Stimulated activated CD8-positive, alpha-beta memory T cell treated with anti-CD3 and anti-CD28 coated beads, Interleukin-4, amount 100 ng/mL, for 1 hour (primary cell): ENCODE measurements at places on chromosomes 2 and 18.
A peak's percentile ranks its signal among the peaks of the same experiment; 100 is the strongest.

- no peak for DNase-seq
Measured at GRCh38 chr2:71861186-71862160, 286.2 kb downstream of the CYP26B1 start.

DNA sequence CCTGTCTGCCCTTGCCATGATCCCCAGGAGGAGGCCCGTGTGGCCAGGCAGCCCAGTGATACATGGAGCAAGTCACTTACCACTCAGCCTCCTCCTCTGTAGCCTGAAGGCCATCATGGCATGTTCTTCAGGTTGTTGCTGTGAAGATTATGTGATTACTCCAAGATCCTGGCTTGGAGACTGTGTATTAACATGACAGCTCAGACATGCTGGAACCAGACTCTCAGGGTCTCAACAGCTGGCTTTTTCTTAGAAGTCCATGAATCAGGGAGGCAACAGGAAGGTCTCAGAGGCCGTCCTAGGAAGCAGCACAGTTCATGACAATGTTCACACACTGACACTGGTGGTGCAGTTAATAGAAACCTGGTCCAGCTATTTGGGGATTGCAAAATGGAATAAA is 158.6 kb upstream of the TWIST2 start:
- no peak for DNase-seq

DNA sequence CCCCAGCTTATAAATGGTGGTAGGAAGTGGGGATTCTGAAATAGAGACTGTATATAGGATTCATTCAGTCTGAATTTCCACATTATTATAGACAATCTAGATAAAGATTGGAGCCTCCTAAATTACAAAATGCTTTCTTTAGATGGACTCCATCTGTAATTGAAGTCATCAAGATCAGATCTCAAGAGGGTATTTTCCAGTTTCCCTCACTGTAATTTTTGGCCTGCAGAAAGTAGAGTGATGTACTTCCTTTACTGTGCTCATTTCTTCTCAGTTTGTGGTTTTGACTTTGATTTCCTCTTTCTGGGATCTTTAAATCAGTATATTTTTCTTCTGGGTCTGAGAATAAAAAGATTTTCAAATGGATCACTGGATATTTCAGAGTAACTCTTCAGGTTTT is 7.2 kb downstream of the BABAM2 start:
- DNase-seq = no peak

GRCh38 chr18:78918707-78919106 is 60.9 kb upstream of the SALL3 start:
- DNase-seq = no peak

- no peak for DNase-seq
Measured at GRCh38 chr2:224780106-224780505, 63.9 kb upstream of the CCDC195 start.

GRCh38 chr18:41818381-41819355 is 136.4 kb upstream of the PIK3C3 start:
- no peak for DNase-seq

GRCh38 chr2:58051445-58051844 is 4.8 kb downstream of the VRK2 start:
- no peak for DNase-seq

DNA sequence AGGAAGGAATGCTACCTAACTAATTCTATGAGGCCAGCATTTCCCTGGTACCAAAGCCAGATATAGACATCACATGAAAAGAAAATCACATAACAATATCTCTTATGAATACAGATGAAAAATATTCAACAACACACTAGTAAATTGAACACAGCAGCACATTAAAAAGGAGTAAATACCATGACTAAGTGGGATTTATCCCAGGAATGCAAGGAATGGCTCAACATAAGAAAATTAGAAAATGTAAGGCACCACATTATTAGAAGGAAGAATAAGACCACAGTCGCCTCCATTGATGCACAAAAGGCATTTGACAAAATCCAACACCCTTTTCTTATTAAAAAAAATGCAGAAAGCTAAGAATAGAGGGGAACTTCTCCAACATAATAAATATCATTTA is 133.9 kb downstream of the TTC32 start:
- DNase-seq = no peak

GRCh38 chr2:8002765-8003393 is 679.0 kb upstream of the ID2 start:
- no peak for DNase-seq

DNA sequence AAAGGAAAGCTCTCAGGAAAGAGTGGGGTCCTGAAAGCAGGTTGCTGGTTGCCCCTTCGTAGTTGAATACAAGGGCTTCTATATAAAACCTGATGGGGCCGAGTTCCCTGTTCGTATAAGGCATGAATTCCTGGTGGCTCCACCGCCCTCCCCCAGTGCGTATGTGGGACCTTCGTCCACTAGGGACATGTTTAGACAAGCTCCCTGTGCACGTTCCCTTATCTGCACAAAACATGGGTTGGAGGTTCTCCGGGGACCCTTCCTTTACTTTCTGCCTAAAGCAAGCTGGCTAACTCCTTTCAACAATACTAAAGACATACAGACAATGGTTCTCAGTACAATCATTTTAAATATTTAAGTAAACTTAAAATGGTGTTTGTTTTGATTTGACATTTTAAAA is 8.0 kb downstream of the CLUL1 start:
- no peak for DNase-seq

- no peak for DNase-seq
Measured at GRCh38 chr18:67581178-67581577, 64.7 kb upstream of the DSEL start.

DNA sequence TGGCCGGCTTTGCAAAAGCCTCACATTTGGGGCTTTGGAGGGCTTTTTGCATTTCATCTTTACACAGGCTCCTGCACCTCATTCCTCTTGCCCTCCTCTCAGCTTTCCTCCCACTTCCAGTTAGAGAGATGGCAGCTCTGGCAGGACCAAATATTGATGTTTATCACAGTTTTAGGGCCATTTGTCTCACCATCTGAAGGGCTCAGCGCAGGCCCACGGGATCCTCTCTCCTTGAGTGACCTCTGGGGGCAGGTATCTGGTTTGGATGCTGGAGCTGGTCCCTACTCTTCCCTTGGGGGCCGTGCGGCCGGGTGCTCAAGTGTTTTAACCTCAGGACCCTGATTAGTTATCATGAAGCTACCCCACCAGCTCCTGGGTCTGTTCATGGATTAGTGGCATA is 19.9 kb downstream of the ATOH8 start:
- no peak for DNase-seq

GRCh38 chr2:156333951-156334495 is 1.5 kb upstream of the NR4A2 start:
- DNase-seq = no peak

DNA sequence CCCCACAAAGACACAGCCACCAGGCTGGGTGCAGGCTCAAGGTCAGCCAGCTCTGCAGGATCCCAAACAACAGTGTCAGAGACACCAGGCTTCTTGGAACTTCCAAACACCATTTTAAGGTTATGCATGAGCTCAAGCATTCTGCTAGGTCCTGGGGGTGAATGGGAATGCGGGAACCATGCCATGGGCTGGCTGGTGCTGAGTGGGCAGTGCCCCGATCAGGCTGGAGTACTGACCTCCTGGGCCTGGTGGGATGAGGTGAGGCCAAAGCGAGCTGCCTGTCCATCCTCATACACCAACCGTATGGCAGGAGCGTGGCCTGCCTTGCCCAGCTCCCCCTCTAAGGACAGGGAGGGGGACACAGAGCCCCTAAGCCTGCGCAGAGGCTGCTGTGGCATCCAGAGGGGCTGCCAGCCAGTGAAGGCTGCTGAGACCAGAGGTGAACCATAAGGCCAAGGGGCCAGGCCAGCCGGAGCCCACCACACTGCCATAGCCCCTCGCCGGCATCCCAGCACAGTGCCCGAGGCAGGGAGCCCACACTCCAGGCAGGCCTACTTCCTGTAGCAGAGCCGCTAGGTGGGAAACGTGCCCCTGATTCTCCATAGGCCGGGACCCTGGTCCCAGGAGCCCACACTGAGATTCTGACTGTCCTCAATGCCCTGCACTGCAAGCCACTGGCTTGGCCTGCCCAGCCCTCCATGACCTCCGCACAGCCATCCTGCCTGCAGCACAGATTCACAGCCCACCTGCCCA is 135.0 kb downstream of the HDAC4 start:
- no peak for DNase-seq

- no peak for DNase-seq
Measured at GRCh38 chr18:42363446-42364441, 408.7 kb downstream of the PIK3C3 start.

GRCh38 chr2:235506997-235507615 is 13.3 kb downstream of the AGAP1 start:
- DNase-seq = no peak

DNA sequence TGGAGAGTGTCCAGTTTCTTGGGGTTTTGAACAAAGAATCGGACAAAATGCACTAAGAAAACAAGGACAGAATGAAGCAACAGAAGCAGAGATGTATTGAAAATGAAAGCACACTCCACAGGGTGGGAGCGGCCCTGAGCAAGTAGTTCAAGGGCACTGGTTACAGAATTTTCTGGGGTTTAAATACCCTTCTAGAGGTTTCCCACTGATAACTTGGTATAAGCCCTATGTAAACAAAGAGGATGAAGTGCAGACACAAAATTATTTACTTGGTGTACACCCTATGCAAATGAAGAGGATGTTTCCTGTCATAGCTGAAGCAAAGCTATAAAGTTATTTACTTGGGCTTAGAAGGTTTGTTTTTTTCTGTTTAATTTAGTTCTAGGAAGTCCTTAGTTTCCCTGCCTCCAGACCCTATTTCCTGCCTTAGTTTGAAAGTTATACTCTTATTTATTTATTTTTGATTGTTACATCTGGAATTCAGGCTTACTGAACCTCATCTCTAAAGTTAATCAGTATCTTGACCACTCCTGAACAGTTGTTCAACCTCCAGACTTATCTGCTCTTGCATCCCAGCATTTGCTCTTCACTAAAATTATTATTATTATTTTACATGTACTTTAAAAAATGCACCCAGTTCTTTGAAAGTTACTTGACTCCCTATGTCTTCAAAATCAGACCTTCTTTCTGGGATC is 193.5 kb downstream of the SPP2 start:
- DNase-seq = no peak

DNA sequence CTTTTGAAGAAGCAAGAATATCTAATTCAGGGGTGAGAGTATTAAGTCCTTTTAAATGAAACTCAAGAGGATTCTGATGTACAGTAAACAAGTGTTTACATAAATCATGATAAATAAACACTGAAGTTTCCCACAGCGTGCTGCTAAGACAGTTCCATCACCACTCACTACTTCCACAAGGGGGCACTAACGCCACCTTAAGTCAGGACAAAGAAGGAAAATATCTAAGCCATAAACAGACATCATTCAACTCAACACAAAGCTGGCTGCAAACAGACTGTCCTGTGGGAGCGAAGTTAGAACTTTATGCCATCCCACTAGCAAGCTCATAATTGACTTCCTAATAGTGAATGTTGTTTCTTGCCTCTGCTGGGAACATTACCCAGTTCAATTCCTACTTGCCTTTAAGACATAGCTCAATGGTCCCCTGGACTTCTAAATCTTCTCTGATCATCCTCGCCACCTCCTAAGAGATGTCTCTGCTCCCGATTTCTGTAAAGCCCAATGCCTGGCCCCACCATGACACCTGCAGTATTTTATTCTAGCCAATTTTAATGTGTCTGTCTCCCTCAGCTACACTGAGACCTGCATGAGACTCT is 36.5 kb downstream of the MRPL44 start:
- peak; percentile 35 for DNase-seq

DNA sequence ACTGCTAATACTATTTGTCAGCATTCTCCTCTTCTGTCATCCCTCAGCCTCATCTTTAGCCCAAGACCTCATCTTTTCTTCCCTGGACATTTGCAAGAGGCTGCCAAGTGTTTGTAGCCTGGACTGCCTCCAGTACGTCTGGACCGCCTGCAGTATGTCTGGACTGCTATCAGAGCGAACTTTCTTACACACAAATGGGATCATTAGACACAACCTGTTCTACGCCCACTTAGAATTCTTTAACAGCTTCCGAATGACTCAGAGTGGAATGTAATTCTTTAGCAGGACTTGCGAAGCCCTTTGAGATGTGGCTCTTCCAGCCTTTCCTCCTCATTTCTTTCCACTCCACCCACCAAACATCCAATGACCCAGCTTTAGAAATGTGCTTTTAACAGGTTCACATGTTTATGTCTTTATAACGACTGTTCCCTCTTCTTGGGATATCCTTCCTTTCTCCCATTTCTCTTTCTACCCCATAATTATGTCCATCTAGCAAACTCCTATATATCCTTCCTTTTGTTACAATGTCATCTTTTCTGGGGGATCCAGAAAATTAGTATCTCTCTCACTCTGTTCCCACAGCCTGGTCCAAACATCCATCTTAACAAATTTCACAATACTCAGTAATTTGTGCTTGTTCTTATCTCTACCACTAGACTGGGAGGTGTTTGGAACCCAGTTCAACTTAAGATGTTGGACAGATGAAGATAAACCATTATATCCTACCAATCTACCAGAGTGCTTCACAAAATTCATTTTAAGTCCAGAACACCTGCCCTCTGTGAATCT is 171.3 kb upstream of the PGAP1 start:
- no peak for DNase-seq

GRCh38 chr18:75125382-75126331 is 83.3 kb downstream of the PTGR3 start:
- no peak for DNase-seq
